Naive thymus-derived CD8-positive, alpha-beta T cell (primary cell): ENCODE measurements at places on chromosomes 5 and 9.

DNA sequence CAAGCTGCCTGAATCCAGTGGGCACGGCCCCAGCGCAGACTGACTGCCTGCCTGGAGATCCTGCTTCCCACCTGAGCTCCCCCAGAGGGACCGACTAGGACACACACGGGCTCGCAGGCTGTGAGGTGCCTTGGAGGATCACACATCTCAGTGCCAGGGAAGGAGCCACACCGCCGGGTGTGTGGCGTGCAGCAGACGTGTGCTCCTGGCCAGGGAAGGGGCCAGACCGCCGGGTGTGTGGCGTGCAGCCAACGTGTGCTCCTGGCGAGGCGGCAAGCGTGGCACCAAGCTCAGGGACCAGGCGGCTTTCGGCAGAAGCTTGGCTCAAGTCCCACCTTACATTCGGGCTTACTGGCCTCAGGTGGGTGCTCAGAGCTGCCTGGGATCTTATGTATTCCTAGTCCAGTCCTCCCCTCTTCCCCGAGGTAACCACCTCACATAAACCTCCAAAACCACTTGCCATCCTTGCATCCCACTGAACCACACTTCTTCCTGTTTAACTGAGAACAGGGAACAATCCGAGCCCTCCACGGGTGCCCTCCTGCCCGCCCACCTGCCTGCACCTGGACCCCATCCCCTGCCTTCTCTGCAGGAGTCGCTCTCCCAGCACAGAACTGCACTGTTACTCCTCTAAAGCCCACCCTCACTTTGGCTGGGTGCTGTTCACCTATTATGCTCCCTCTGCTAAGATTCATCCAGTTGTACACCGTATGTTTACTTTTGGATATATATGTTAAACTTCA lies 22.4 kb upstream of the MRNIP start:
- no peak for DNase-seq

DNA sequence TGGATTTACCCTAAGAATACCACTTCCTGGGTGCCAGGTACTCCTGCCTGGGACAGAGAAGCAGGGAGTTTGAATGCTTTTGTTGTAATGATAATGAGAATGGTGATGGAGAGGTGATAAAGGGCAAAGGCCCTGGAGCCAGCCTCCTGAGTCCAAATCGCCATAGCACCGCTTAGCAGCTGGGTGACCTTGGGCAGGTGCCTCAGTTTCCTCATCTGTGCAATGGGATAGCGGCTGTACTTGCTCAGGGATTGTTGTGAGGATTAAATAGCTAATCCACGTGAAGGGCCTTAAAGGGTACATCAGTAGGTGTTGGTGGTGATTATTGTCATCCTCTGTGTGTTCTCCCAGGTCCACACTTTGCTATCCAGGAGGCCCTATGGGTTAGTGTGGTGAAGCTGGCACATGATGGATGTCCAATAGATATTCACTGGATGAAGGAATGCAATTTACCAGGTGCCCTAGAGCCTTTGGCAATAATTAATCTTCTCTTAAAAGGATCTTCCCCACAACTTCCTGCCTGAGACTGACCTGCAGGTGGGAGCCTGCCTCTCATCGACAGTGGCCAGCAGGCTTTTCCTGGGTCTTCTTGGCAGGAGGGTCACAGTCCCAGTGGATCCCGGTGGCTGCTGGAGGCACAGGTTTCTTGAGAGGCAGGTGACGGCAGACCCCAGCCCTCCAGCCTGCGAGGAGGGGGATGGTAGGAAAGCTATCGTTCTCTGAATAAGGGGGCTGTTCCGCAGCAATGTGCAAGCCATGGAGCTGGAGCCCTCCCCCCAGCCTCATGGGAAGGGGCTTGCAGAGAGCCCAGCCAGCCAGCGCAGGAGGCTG lies 160.2 kb downstream of the MACROH2A1 start:
- peak; percentile 7 for DNase-seq

DNA sequence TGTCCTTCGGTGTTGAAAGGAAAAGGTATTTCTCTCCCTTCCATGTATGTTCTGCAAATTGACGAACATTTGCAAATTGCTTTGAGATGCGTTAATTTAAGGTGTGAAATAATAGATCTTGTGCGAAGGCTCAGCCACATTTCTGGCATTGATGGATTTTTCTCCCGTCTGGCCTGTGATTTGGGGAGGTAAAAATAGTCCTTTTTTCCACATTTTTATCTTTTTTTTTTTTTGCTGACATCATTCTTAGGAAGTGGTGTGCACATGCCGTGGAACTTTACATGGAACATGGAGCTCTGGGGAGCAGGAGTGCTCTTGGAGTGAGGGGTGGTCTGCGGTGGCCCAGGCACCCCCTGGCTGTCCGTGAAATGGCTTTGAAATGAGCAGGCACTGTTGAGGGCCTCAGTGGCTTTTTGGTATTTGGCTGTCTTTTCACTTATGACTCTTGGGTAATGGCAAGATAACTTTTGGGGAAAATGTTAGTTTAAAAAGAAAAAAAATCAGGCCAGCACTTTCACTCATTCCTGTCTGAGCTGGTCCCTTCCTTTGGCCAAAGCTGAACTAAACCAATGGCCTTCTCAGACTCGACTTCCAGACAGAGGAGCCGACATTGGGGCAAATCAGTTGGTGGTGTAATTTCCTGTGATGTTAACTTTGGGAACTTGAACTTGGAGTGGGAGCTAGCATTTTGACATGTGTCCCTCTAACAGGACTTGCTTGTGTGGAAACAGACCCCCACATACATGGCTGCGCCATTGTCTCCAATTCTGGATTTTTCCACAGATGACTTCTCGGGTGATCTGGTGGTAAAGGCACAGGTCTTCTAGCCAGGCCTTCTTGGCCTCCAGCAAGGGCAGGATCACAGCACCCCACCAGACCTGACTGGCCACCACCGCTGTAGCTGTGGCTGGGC lies 4.2 kb downstream of the NEK6 start:
- DNase-seq, result no peak

DNA sequence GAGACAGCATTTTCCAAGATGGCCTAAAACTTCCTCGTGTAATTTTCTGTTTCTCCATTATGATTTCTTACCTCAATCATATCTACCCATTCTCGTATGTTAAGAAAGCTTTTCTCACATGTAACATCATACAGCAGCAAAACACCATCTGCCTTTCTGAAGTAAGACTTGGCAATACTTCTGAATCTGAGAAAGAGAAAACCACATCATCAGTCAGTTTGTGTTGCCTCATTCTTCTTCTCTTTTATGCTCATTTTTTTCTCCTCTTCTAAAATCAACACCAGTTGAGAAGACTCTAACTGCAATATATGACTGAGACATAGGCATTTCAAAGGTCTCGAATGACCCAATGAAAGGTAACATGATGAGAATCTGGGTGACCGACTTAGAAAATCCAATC lies 66.0 kb downstream of the RASEF start:
- DNase-seq, result no peak

DNA sequence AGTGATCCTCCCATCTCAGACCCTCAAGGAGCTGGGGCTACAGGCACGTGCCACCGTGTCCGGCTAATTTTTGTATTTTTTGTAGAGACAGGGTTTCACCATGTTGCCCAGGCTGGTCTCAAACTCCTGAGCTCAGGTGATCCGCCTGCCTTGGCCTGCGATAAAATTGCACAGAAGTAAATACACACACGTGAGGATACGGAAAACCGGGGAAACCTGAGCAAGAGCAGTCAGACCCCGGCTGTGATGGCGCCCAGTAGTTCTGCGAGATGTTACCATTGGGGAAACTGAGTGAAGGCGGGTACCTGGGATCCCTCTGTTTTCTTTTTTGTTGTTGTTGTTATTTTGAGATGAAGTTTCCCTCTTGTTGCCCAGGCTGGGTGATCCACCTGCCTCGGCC lies 114.9 kb downstream of the C9orf50 start:
- no peak for DNase-seq

DNA sequence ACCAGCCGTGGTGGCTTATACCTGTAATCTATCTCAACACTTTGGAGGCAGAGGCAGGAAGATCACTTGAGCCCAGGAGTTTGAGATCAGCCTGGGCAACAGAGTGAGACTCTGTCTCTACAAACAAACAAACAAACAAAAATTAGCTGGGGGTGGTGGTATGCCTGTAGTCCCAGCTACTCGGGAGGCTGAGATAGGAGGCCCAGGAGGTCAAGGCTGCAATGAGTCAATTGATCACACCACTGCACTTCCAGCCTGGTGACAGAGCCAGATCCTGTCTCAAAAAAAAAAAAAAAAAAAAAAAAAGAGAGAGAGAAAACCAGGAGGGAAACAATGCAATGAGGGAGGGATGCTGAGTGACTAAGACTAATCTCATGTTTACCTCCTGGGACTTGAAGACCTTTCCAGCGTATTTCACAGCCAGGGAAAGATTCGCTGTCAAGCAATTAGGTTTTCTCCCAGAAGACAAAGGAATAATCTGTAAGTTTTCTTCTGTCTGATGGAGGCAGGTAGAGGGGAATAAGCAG lies 51.1 kb upstream of the MIER3 start:
- no peak for DNase-seq

DNA sequence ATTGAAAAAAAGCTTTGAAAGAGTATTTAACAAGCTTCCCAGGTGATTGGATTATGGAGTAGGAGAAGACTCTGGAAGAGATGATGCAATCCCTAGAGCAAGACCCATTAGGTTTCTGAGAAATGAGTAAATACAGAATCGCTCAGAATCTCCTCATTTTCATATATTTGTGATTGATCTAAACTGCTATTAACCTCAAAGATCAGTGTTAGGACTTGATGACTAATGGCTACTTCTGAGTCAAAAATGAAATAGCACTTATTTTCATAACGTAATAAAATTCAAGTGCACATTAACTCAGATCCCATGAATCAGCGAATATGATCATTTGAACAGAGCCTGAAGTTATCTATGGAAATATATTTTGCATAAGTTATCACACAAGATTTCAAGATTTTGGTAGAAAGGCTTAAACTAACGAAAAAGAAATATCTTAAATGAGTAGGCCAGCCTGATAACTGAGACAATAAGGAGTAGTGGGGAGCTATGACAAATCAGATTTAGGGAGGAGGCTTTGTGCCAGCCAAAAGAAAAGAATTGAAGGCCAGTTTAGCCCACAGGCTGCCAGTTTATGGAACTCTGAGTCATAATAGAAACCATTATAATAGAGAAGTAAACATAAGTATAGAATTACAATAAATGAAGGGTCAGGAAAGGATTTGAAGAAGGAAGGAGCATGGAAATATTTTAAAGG lies 106.7 kb upstream of the OSMR start:
- no peak for DNase-seq

- no peak for DNase-seq
Measured at GRCh38 chr9:99680191-99680590, 141.5 kb upstream of the NR4A3 start.

DNA sequence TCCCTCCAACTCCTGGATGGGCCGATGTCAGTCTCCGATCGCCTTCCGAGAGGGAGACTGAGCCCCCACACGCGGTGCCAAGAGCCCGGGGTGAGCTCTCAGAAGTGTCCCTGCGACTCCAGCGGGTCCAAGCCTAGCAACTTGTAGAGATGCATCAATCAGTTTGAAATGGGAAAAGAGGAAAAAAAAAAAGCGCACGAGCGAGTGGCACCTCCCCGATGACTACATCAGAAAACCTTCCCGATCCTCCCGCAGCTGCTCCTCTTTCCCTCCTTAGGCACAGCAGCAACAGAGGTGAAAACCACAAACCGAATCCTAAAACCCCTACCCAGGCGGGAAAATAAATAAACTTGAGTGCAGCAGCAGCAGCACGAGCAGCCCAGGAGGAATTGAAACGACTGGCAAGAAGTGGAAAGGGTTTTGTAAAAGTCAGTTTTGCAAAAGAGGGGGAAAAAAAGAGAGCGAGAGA lies 1.0 kb upstream of the EFNA5 start:
- DNase-seq, result no peak

- DNase-seq, result no peak
Measured at GRCh38 chr5:93240228-93240834, 340.7 kb downstream of the NR2F1-AS1 start.

- DNase-seq, result no peak
Measured at GRCh38 chr5:2093859-2094615, 211.3 kb upstream of the IRX4 start.

- no peak for DNase-seq
Measured at GRCh38 chr9:117343427-117343826, 71.4 kb downstream of the ASTN2 start.

- no peak for DNase-seq
Measured at GRCh38 chr9:12964271-12964670, 189.5 kb downstream of the LURAP1L start.

- DNase-seq, result no peak
Measured at GRCh38 chr5:5675511-5675910, 253.0 kb downstream of the ICE1 start.

GRCh38 chr5:140565024-140565779 lies 574 bp downstream of the SLC35A4 start:
- DNase-seq, result no peak

DNA sequence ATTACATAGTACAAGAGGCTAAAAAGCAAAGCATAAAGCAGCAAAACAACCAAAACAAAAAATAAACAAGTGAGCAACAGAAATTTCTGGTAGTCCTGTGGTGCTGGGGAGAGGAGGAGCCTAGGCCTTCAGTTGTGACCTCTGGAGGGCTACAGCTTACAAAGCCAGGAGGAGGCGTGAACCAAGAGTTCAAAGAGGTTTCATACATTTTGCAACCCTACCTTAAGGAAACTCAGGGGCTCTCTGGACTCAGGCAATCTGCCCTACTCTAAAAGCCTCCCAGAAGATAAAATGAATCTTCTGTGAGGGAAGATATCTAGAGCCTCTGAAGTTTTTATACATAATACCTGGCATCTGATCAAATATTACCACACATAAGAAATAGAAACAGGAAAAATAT lies 187.4 kb downstream of the AGTPBP1 start:
- DNase-seq, result no peak

DNA sequence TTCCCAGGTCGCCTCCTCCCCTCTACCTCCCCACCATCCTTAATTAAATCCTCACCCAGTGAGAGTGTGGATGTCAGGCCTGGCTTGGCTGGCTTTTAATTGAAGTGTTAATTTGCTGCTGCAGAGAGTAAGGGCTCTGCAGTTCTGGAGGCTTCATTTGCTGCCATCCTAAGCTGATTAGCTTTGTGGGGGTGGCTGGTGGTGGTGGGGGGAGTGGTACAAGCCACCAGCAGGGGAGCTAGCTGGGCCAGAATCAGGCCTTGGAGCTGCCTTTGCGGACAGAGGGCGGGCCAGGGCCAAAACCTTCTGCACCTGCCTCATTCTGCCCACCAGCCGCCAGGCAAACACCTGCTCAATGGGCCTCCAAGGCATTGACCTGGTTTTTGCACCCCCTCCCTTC lies 26.8 kb upstream of the TIFAB start:
- DNase-seq, result no peak

- no peak for DNase-seq
Measured at GRCh38 chr5:121816164-121816563, 35.5 kb upstream of the FTMT start.

- no peak for DNase-seq
Measured at GRCh38 chr5:56638061-56638621, 177.2 kb upstream of the MAP3K1 start.

DNA sequence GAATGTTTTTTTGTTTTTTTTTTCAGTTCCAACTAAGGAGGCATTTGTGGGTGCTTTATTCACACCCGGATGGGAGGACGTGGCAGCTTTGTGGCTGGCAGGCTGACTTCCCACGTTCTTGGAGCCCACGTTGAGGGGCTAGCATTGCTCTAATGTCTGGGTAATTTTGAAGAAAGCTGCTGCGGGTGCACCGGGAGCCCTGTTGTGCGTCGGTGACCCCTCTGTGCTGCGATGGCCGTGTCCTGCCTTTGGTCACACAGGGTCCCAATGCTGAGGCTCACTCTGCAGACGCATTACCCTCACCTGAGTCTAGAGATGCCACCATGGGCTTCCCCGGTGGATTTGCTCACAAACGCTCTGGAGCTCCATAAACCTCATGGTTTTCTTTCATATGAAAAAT lies 34.2 kb downstream of the NDUFS6 start:
- DNase-seq, result no peak
